IMR-90 (cell line): ENCODE measurements at places on chromosomes 2 and 18. TPM values are rescaled to one million over a fixed set of nuclear protein-coding genes. Genes with fewer than 3 reads are reported as not detected.

The LONRF2 gene
- 0.54 and 0.83 TPM in 2 replicates for total RNA-seq

The FHOD3 gene
- total RNA-seq = 16.0 and 16.7 TPM in 2 replicates

The TMEM37 gene
- under 0.01 TPM in 1 of 2 replicates, not detected in the other for total RNA-seq

The PIAS2 gene
- total RNA-seq = 25.3 and 28.9 TPM in 2 replicates

The DYNAP gene
- total RNA-seq = not detected in 2 replicates

The TRIM54 gene
- total RNA-seq = under 0.01 TPM in 1 of 2 replicates, not detected in the other

The RGPD8 gene
- total RNA-seq = 4.1 and 4.2 TPM in 2 replicates

The TOGARAM2 gene
- under 0.01 and 0.28 TPM in 2 replicates for total RNA-seq

The OTOF gene
- not detected in 2 replicates for total RNA-seq

The KRTCAP3 gene
- not detected in 2 replicates for total RNA-seq

The KCNJ13 gene
- total RNA-seq = not detected in 2 replicates

The ACTG2 gene
- 349 and 523 TPM in 2 replicates for total RNA-seq

The CDKL4 gene
- total RNA-seq = 0.28 TPM in 1 of 2 replicates, not detected in the other

The COL6A3 gene
- 1,501 and 1,855 TPM in 2 replicates for total RNA-seq

The PPP1R1C gene
- total RNA-seq = 0.28 and 0.36 TPM in 2 replicates

The PLA2R1 gene
- total RNA-seq = 0.28 and 0.54 TPM in 2 replicates

The MMADHC gene
- total RNA-seq = 112 and 159 TPM in 2 replicates

The UGT1A7 gene
- total RNA-seq = not detected in 2 replicates

The WDR12 gene
- total RNA-seq = 8.6 and 12.2 TPM in 2 replicates

The KLHL29 gene
- total RNA-seq = 2.0 and 2.5 TPM in 2 replicates

The PDK1 gene
- total RNA-seq = 68.3 and 85.9 TPM in 2 replicates

The RGPD3 gene
- total RNA-seq = 0.18 and 0.56 TPM in 2 replicates

The PAX8 gene
- 0.18 and 0.28 TPM in 2 replicates for total RNA-seq
